Cardiac fibroblast (primary cell): ENCODE measurements at places on chromosomes 16 and 17.

- peak; percentile 72 for DNase-seq
Measured at GRCh38 chr17:50363217-50364060, 9.5 kb downstream of the MRPL27 start.

- no peak for DNase-seq
Measured at GRCh38 chr16:20707461-20707860, 10.0 kb upstream of the ACSM1 start.

DNA sequence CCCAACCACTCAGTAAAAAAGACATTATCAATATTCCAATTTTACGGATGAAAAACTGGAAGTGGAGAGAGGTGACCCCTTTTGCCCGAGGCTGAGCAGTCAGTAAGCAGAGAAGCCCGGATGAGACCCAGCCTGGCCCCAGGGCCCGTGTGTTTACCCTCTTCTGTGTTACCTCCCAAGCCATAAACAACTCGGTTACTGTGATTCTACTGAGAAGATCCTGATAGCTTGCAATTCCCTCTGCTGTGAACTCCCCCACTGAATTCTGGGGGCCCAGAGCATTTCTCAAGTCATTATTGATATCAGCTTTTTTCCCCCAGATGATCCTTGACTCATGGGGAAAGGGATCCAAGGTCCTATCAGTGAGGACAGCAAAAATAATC is 482.6 kb upstream of the ERCC4 start:
- no peak for DNase-seq

DNA sequence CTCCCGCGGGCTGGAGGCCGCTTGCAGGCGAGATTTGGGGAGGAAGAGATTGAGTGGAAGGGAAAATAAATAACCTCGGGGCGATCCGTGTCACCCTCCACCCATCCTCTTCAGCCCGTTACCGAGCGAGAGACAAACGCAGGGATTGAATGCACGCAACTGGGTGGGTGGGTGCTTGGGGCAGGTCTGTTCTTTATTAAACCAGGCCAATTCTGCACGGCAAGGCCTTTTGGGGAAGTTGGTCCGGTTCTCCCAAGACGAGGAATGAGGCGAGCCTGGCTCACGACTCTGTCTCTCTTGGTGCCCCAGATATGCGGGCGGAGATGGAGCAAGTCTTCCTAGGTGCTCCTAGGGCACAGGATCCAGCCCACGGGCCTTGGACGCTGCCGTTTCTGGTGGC is 396 bp upstream of the HOXB7 start:
- DNase-seq: no peak

DNA sequence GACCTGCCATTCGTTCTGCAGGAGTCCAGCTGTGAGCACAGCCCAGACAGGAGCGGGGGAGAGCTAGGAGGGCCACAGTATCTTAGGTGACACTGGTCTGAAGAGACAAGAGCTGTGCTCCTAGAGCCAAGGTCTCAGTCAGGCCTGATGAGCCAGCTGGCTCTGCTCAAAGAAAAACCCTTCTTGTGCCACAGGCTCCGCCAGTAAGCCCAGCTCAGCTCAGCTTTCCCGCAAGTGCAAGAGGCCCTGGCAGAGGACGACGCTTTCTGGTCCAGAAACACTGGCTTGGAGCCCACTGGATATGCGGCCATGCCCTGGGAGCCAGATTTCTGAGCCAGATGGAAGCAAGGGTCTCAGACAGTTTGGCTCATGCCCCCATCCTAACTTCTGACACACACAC is 23.9 kb downstream of the PEMT start:
- no peak for DNase-seq

DNA sequence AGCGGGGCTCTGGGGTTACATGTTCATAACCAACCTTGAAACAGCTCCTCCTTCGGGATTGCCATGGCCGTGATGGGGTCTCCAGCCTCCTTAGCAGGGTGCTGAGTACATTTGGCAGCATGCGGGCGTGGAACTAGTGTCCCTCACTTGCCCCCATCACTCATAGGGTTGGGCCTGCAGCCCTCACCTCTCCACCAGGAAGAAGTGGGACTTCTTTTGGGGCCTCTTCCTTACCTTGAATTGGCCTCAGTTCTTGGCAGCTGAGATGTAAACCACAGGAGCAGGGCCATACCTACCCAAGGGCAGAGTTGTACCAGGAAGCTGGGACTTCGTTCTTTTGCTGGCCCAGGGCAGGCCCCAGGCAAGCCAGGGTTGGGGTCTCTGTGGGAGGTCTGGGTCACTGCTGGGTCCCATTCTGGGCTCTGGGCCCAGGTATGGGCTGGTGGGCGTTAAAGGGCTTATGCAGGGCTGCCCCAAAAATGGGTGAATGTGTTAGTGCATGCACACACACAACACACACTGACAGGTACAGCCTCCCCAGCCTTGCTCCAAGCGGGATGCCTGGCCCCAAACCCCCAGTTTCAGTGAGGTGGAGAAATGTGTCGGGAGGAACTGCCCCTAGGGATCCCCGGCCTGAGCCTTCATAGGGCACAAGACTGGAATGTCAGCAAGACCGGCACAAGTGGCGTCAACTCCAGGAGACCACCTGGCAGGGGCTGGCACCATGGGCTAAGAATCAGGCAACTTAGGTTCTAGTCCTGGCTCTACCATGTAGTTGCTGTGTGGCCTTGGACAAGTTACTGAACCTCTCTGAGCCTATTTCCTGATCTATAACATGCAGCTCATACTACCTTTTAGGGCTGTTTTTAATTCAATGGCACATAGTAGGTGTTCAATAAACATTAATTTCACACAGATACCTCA is 3.9 kb upstream of the KRT15 start:
- DNase-seq: no peak

- DNase-seq: no peak
Measured at GRCh38 chr16:75401691-75402090, 31.6 kb downstream of the CFDP1 start.

- peak; percentile 96 for DNase-seq
Measured at GRCh38 chr16:16021988-16022682, 72.7 kb downstream of the ABCC1 start.

- no peak for DNase-seq
Measured at GRCh38 chr16:3479654-3480216, 15.6 kb downstream of the C16orf90 start.

DNA sequence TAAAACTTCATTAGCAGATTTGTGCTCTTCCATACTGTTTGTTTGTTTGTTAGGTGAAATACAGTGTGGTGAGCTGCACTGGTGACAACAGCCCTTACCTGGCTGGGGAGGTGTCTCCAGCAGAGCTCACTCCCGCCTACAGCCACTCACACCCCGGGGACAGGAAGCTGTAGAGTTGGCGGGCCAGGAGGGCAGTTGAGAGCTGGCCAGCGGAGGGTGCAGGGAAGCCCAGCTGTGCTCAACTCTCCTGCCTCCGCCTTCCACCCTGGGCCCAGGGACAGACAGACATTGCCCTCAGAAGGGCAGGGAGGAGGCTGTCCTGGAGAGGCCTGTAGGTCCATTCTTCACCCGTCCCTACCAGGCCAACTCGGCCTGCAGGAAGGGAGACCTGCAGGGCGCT is 48.6 kb upstream of the PVALEF start:
- DNase-seq: no peak

DNA sequence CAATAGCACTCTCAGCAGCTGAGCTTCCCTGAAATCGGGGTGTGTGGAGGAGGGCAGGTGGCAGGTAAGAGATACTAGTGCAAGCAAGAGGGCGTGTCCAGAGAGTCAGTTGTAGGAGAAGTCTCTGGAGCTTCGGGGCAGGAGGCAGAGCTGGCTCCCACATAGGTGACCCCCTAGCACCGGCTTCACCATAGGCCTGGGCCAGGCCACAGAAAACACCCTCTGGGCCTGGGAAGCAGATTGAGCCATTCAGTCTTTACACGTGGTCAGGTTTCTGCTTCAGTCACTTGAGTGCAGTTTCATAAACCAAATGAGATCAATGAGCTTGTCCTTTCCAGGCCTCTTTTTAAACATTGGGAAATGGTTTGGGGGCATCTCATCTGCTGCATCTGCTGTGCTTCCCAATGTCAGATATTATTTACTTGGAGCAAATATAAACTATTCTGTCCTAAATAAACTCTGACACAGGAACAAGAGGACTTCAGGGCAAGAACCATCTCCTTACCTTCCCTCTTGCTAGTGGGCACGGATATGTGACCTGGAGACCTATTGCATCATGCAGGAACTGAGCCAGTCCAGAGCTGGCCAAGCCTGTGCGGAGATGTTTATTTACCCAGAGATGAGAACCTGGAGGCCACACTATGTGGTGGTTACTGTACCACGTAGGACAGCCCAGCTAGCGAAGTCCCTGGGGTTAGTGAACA is 16.1 kb downstream of the CCR7 start:
- peak; percentile 97 for DNase-seq

DNA sequence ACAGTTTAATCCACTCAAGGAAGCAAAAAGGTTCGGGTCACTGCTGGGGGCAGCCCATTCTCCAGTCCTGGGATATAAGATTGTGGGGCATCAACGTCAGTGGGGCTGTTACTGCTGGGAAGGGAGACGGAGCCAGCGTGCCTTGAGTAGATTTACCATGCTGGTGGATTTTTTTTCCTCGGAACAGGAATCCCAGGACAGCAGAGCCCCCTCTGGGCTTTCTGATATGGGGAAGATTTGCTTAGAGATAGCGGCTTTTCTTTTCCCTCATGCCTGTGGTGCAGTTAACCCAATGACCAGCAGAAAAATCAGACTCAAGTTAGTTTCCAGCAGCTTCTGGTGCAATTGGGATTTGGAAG is 35.4 kb downstream of the WSCD1 start:
- DNase-seq: no peak
